ENCODE measurements at places on chromosomes 2 and 18. TPM values are rescaled to one million over a fixed set of nuclear protein-coding genes. Genes with fewer than 3 reads are reported as not detected.

DNA sequence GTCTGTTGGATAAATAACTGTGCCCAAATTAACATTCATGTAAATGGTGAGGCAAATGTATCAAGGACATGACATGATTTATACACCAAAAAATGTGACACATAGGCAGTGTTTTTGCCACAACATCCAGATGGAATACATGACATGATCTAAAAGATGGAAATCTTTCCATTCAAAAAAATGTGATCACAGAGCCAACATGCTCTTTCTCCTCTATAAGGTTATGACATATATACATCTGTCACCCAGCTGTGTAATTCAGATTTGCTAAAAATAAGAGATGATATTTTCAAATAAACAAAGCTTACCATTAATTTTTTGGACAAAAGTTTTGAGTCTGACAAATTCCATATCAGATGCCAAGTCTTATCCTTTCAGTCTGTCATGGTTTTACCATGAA is 95.5 kb upstream of the COL3A1 start:
- H3K36me3 ChIP-seq, result no peaks in the 10 kb centered on the region
- no peak for DNase-seq
- H3K4me3 ChIP-seq, result no peak overlapping the region
- no peak overlapping the region for H3K27ac ChIP-seq
- no peaks in the 10 kb centered on the region for H3K27me3 ChIP-seq

SOWAHC gene
- total RNA-seq, result not detected

SEMA4F gene
- total RNA-seq, result 5.8 TPM

GRCh38 chr2:69017835-69018234 is 4.9 kb downstream of the ANTXR1 start:
- H3K36me3 ChIP-seq, result no peaks in the 10 kb centered on the region
- no peak for DNase-seq
- no peak overlapping the region for H3K27ac ChIP-seq
- peaks cover 52% of the 10 kb centered on the region for H3K27me3 ChIP-seq

GRCh38 chr2:228065686-228066085 is 115.8 kb downstream of the SPHKAP start:
- no peaks in the 10 kb centered on the region for H3K36me3 ChIP-seq
- no peaks in the 10 kb centered on the region for H3K4me1 ChIP-seq
- no peak for DNase-seq
- H3K27ac ChIP-seq, result no peak overlapping the region
- no peak overlapping the region for H3K4me3 ChIP-seq
- H3K27me3 ChIP-seq, result no peaks in the 10 kb centered on the region

DNA sequence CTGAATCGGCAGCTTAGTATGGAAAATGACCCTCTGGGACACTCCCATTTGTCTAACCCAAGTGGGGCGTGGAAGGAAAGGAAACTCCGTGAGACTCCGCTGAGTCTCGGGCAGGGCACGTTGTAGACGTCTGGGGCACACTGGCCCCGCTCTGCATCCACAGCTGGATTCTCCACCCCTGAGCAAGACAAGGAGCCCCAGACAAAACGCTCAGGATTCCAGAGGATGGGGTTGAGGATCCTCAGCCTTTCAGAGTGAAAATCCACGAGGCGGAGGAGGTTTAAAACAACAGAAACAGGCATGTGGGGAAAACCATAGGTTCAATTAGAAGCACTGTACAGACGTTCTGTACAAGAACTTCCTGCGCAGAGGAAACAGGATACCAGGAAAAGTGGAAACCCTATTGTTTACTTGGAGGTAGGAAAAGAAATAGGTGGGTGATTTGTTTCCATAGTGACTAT is 124.9 kb upstream of the ZNF236 start:
- H3K36me3 ChIP-seq, result no peaks in the 10 kb centered on the region
- H3K27me3 ChIP-seq, result peaks cover 48% of the 10 kb centered on the region
- no peak for DNase-seq
- peaks cover 3% of the 10 kb centered on the region for H3K4me1 ChIP-seq

ITPRIPL1 gene
- total RNA-seq, result 43.5 TPM

EVX2 gene
- not detected for total RNA-seq

- DNase-seq, result no peak
- H3K4me3 ChIP-seq, result peak overlapping the region; percentile 82
- peaks cover 11% of the 10 kb centered on the region for H3K4me1 ChIP-seq
- H3K27me3 ChIP-seq, result peaks cover 5% of the 10 kb centered on the region
Observed at GRCh38 chr2:183078163-183078463, 434 bp upstream of the DUSP19 start.

GRCh38 chr2:142598846-142599245 is 278.6 kb upstream of the KYNU start:
- H3K36me3 ChIP-seq, result no peaks in the 10 kb centered on the region
- no peak overlapping the region for H3K4me3 ChIP-seq
- no peak for DNase-seq
- no peaks in the 10 kb centered on the region for H3K27me3 ChIP-seq

DNA sequence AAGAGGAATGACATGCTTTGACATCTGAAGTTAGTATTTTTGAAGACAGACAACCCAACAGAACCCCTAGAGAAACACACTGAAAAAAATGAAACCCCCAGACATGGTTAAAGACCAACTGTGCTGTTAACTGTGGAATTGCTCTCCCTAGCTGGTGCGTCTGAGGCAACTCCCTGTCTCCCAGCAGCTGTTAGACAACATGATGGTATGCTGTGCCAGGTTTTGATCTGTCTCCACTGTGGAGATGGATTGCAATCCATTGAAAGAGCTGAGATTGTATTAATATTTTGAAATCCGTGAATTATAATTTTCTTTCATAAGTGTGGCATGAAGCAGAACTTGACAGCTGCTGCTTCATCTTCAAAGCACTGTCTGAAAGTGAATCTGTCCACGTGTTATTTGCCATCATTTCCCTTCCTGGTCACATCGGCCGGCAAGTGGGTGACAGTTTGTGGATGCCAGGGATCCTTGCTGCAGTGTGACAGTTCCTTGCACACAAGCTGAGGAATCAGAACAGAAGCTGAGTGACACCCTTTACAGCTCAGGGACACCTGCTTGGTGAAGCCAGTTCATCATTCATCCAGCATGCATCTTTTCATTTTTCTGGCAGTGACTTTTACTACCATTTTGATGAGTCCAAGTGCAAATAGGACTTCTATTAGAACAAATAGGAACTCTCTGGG is 58.2 kb upstream of the ACSL3 start:
- no peak for DNase-seq
- no peaks in the 10 kb centered on the region for H3K36me3 ChIP-seq
- no peak overlapping the region for H3K4me3 ChIP-seq
- peaks cover 15% of the 10 kb centered on the region for H3K27me3 ChIP-seq
- no peak overlapping the region for H3K27ac ChIP-seq

DNA sequence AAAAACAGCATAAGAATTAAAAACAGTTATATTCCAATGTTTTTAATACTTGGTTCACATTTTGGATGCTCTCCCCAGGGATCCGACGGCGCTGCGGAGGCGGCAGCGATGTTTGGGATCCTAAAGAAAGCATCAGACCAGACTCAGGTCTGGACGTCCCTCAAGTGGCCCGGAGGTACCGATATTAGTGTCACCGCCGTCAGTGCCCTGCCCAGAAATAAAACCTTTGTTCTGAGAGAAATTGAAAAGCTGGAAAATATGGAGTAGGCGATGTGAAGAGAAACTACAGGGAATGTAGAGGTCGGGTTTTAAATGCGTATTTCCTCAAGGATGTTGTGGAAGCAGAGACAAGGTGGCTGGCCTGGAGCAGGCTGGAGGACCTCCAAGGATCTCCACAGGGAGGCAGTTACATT is 683 bp upstream of the TBC1D8 start:
- H3K27ac ChIP-seq, result no peak overlapping the region
- no peaks in the 10 kb centered on the region for H3K36me3 ChIP-seq
- H3K4me3 ChIP-seq, result peak overlapping the region; percentile 73
- DNase-seq, result no peak
- H3K27me3 ChIP-seq, result peaks cover 55% of the 10 kb centered on the region

EML6 gene
- total RNA-seq, result 1.3 TPM

GRCh38 chr2:195995499-195995898 is 73.1 kb downstream of the DNAH7 start:
- H3K4me1 ChIP-seq, result peaks cover 8% of the 10 kb centered on the region
- no peak overlapping the region for H3K4me3 ChIP-seq
- H3K27me3 ChIP-seq, result peaks cover 2% of the 10 kb centered on the region
- DNase-seq, result no peak
- H3K27ac ChIP-seq, result no peak overlapping the region
- H3K36me3 ChIP-seq, result no peaks in the 10 kb centered on the region

DNA sequence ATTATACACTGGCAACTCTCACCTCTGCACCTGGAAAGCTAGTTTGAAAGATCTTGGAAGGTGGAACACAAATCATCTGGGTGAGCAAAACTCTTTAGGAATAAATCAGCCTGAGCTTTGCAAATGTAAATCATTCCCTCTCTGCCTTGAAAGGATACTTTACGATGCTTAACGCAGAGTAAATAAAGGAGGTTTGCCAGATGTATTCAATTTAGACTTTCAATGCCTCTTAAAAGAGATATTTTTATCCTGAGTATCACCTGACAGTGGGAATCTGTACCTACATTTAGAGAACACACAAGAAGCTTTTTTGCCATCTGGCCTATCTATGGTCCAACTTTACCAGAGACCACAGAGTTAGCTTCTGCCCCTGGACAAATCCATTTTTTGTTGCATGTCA is 983.2 kb upstream of the CDH2 start:
- H3K27ac ChIP-seq, result no peak overlapping the region
- DNase-seq, result no peak
- no peaks in the 10 kb centered on the region for H3K27me3 ChIP-seq
- no peaks in the 10 kb centered on the region for H3K36me3 ChIP-seq
- H3K4me1 ChIP-seq, result no peaks in the 10 kb centered on the region

SCN1A gene
- total RNA-seq, result not detected

DNA sequence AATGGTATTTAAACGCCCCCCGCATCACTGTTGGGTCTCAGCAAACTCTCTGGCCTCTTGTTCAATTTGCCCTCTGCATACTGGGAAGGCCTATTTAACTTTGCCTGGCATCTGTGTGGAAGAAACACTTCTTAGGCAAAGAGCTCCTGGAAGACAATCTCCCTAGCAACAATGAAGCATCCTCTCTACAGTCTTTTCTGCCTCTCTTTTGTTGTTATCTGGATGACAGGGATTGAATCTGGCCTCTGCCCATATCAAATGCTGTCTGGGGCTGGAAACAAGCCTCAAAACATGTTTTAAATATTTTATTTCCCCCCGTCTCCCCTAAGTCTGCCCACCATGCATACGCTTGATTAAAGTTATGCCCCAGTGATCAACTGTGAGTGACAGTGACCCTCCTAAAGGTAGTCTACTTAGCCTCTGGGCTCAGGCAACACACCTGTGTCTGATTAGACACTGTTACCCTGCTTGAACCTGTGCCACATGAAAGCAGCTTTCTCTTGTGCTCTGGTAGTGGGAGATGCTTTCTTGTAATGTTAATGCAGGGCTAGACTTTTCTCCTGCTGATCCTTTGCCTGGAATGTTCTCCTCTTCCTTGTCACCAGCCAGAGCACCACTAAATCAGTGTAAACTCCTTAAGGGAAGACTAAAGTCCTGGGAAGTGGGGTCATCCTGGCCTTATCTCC is 34.9 kb downstream of the CDC42EP3 start:
- H3K4me1 ChIP-seq, result peaks cover 40% of the 10 kb centered on the region
- no peak overlapping the region for H3K4me3 ChIP-seq
- H3K36me3 ChIP-seq, result peaks cover 20% of the 10 kb centered on the region

- no peak overlapping the region for H3K4me3 ChIP-seq
- no peak for DNase-seq
- H3K27me3 ChIP-seq, result peaks cover 2% of the 10 kb centered on the region
- no peaks in the 10 kb centered on the region for H3K36me3 ChIP-seq
- H3K4me1 ChIP-seq, result peaks cover 15% of the 10 kb centered on the region
Observed at GRCh38 chr2:227402959-227403358, 15.2 kb upstream of the SCYGR1 start.

DNA sequence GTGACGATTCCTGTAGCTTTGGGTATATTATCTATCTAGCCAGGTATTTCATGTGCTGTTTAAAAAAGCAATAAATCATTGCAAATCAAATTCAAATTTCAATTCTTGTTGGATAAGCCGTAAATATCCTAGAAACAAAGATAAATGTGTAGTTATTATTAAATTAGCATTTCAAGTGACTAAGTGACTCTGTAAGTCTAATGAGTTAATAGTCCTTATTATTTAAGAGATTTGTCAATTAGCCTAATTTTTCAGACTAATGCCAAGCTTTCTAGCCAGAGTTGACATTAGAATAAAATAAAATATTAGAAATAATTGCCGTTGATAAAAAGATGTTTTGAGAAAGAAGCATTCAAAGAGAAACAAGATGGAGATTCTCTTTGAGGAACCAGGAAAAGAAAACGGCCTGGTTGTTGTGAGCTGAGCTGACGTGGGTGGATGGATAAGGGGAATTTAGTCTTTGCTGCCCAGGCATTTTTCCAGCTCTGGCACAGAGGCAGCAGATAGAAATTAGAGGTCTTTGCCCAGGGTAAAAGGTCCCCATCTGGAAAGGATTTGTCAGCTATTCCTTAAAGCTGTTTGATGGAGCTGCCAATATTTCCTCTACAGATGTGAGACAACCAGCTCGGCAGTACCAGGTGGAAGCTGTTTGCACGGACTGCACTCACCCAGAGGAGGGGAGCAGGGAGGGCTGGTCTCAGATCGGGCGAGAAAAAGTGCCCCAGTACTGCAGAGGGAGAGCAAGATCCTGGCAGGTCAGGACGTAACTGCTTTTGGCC is 117.3 kb upstream of the SEC11C start:
- no peaks in the 10 kb centered on the region for H3K36me3 ChIP-seq
- no peak overlapping the region for H3K4me3 ChIP-seq
- DNase-seq, result no peak
- no peak overlapping the region for H3K27ac ChIP-seq

DNA sequence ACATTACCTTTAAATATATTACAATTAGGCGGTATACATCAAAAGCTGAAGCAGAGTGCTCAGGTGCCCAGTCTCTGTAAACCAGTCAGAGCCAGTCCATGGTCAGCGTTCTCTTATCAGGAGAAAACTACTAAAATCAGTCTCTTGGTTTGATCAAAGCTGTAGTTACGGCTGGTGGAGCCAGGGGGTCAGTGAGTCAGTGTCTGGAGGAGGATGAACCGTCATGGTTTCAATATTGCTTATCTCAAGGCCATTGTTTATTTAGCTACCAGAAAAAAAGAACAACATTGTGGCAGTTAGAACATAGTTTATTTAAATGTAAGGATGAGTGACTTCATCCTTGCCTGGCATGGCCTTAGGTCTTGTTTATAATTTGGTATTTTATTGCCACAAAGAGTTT is 71.3 kb upstream of the NYAP2 start:
- no peak for DNase-seq
- H3K4me3 ChIP-seq, result no peak overlapping the region
- no peaks in the 10 kb centered on the region for H3K4me1 ChIP-seq
- H3K27me3 ChIP-seq, result peaks cover 2% of the 10 kb centered on the region
- H3K36me3 ChIP-seq, result no peaks in the 10 kb centered on the region

- peaks cover 25% of the 10 kb centered on the region for H3K36me3 ChIP-seq
- no peaks in the 10 kb centered on the region for H3K27me3 ChIP-seq
- H3K4me3 ChIP-seq, result peak overlapping the region; percentile 80
- peak overlapping the region; percentile 87 for H3K27ac ChIP-seq
- DNase-seq, result no peak
Observed at GRCh38 chr18:23502516-23503037, 734 bp upstream of the RMC1 start.

DNA sequence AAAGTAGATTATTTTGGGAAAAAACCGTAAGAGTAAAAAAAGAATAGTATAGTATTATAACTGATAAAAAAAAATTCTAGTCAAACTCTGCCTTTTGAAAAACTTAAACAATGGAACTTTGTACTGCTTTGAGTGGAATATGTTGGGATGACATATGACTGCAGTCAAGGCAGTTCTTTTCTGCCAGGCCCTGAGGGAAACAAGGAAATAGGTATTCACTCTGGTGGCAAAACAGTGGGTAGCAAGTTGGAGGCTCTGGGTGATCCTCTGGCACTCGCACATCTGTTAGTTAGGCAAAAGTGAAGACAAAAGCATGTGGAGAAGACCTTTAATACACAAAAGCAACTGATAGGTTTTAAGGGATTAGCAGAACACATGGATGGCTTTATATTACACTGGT is 102.2 kb downstream of the ARHGEF33 start:
- peak overlapping the region; percentile 58 for H3K27ac ChIP-seq
- no peak overlapping the region for H3K4me3 ChIP-seq
- H3K27me3 ChIP-seq, result no peaks in the 10 kb centered on the region
- H3K36me3 ChIP-seq, result peaks cover 59% of the 10 kb centered on the region
- no peak for DNase-seq
